ENCODE measurements at places on chromosomes 16 and 17.

DNA sequence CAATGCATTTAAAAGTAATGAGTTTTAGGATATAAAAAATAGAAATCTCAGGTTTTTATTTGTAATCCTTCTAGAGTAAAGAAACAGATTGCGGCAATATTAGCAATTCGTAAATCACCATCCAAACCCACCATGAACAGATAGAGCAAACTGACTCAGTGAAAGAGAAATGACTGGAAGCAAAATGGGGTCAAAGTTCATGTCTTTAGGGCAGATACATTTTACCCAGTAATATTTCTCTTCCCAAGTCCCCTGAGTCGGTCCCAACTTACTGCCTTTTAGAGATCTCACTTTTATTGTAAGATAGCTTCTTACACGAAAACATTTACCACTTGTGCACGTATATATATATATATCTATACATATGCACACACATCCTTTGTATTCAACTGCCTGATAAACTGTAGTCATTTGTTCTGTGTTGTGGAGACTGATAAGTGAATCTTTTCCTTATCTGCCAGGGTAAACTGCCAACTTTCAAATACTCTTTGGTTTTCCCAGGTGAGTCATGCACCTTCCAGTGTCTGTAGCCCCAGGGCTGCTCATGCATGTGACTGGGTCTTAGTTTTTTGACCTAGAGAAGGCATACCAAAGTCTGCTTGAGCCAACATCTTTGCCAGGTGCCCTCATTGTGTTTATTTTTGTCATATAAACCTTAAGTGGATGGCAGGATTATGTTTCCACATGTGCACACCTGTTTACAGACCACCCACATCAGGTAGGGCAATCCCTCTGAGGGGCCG, 7.8 kb upstream of the IRF8 start:
- DNase-seq: no peak

- no peak for DNase-seq
Observed at GRCh38 chr16:2004795-2005517, 4.7 kb downstream of the ZNF598 start.

DNA sequence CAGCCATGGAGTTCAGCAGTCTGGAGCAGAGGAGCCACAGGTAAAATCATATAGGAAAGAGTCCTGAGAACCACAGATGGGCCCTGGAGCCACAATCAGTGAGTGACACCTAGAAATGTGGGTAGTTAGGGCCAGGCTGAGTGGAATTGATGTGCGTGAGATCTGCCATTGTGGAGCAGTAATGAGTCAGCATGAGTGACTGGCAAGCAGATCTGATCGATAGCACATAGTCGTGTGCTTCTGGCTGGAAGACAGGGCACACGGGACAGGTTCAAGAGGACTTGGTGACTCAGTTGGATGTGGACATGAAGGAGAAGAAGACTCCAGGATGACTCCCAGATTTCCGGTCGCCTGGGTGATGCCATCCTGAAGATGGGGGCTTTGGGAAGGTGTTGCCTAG, 12.3 kb downstream of the ADORA2B start:
- DNase-seq: no peak

DNA sequence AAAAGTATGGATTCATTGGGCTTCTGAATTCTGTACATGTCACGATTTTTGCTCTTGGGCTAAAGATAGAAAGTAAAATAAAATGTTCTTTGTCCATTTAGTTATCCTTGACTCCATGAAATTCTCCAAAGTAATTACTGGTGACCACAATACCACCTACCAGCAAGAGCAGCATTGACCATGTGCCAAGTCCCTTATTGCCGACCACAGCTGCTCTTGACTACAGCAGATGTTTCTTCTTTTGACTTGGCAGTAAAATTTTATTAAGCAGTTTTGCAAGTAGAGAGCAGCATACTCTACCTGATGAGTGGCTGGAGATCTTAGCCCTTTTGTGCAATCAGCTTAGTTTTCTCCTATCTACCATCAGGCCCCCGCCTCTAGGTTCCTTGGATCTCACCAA, 152.2 kb upstream of the TBX2 start:
- no peak for DNase-seq

GRCh38 chr17:43360376-43360738, 38.4 kb upstream of the ARL4D start:
- peak; percentile 68 for DNase-seq

DNA sequence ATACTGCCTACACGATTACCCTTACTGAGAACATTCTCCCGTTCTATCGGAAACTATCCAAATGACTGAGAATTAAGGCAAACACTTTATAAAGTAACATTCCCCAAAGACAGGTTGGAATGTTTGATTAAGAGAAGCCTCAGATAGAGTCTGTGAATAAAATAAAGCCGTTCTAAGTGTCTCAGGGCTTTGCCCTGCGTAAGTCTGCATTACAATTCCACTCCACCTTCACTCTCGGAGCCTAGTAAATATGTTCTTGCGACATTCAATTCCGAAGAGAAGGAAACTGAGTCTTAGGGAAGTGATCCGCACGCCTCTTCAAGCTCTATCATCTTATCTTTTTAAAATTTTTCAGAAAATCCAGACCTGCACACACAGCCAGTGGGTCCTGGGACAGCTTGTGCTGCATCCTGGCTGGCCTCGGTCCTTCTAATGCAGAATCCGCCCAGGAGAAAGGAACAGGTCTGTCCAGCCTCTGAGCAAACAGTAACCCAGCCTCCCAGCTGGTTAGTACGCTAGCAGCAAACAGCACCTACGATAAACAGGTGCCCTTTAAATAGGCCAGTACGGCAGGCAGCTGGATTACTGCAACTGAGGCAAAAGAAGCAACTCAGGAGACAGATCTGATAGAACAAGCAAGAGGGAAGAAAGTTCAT, 254.1 kb upstream of the IRX3 start:
- DNase-seq: no peak

DNA sequence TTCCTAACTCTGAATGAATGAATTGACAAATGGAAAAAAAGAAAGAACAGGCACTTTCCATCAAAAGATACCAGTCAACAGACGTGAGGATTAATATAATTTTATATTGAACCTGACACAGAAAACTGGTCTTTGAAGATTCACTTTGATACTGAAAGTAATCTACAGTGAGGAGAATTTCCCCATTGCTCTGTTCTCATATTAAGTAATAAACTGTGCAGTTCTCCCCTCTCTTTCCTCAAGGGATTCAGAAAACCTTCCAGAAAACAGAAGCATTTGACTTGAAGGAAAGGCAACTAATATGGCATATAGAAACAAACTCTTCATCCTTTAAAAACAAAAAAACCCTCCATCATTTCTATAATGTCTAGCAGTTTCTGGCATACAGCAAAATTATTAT, 2.2 kb downstream of the TEX2 start:
- peak; percentile 11 for DNase-seq

- no peak for DNase-seq
Observed at GRCh38 chr16:14036889-14037288, 34.2 kb upstream of the MRTFB start.

DNA sequence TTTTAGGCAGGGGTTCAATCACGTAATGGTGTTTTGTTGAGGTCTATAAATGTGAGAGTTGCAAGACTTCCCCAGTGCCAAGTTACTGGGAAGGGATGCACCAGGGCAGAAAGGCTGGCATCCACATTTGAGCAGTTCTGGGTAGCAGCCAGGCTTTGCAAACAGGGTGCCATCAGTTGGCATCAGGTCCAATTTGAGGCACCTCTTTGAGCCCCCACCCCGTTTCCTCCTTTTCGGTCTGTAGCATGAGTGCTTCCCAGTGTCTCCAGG, 142.6 kb upstream of the CACNG5 start:
- DNase-seq: no peak

DNA sequence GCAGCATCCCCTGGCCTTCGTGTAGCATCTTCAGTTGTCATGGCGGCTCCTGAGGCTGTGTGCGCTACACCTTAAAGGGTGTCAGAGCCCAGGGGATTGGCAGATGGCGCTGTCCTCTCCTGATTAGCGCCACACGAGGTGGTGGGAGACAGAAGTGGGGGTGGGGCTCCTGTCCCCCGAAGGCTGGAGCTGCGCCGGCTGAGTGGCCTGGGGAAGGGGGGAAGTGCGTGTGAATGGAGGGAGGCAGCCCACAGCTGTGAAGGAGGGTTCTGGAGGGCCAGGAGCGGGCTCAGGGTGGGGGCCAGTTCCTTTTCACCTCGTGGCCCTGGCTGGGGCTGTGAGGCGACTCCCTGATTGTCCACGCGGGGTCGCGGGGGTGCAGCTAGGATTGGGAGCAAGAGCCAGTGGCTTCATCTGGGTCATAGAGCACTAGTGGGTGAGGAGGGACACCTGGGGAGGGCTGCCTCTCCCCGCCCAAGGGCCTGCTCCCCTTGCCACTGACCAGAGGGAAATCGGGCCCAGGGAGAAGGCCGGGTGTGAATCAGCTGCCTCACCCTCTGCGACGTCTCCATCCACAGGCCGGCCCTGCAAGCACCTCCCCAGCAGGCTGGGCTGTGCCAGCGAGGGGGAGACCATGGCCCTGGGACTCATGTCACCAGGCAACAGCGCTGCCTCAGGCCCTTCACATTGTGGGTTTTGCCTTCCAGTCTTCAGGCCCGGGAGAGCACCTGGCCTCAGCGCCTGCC, 14.1 kb downstream of the BAHCC1 start:
- no peak for DNase-seq

DNA sequence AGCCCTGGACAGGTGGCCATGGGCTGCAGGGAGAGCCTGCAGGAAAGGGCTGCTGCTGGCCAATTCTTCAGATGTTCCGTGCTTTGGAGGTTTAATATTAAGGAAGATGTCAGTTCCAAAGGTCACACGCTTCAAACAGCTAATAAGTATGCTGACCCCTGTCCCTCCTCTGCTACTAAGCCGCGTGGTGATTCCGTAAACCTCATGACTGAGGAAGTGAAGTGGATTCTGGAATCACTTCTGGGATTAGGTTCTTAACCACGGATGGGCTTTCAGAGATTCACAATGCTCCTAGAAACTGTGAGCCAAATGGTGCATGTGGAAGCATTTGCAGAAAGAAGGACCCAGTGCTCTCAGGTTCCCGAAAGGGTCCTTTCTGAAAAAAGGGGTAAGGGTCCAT, 28.5 kb upstream of the ERN1 start:
- no peak for DNase-seq

DNA sequence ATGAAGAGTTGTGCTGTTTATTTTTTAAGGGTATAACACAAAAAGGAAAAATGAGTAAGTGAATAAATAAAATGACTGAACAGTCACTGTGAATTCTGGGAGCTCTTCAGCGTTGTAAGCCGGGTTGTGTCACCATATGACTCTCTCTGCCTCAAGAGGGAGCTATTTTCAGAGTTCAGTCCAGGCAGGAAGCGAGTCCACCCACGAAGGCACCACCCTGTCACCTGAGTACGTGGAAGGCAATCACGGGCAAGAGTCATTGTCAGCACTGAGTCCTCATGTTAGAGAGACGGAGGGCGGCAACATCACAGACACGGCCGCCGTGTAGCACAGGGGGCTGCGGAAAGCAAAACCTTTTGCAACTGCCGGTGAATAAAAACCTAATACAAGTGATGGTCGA, 227.6 kb downstream of the UTP18 start:
- no peak for DNase-seq

- DNase-seq: no peak
Observed at GRCh38 chr17:81218459-81218858, 4.3 kb downstream of the CEP131 start.

- DNase-seq: peak; percentile 21
Observed at GRCh38 chr17:34499576-34499975, 79.8 kb upstream of the TMEM132E start.

- no peak for DNase-seq
Observed at GRCh38 chr17:79572136-79572925, 38.5 kb downstream of the RBFOX3 start.

DNA sequence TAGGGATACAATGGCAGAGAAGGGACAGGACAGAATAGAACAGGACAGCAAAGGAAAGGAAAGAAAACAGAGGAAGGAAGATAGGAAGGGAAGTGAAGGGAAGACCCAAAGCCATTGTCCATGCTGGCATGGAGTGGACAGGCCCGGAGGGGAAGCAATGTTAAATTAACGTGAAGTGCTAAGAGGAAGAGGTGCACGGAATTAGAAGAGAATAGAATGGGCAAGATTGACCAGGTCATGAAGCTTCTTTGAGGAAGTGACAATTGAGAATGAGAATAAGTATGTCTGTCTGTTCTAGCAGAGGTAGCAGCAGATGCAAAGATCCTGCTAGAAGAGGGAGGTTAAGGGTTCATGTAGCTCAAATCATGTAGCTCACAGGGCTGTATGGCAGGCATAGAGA, 117.2 kb downstream of the MAF start:
- DNase-seq: peak; percentile 21

- DNase-seq: peak; percentile 45
Observed at GRCh38 chr17:3972281-3972731, 8.1 kb upstream of the ATP2A3 start.

Data from MV-4-11 (cell line).